ENCODE measurements at places on chromosomes 12 and 14.

DNA sequence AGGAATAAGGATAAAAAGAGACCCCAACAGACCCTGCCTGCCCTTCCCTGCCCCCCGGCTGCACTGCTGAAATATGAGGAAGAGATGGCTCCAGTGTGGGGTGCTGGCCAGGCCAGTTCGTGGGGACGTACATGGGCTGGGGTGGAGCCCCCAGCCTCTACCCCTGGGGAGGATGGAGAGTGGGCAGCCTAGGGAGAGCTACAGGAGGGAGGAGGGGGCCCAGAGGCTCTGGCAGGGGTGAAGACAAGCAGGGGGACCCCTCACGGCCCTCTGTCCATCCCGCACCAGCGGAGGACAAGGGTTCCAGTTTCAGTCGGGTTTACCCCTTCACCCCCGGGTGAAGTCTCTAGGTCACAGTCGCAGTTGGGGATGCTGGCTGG is 11.0 kb upstream of the RPLP0 start:
- no peak for DNase-seq

- DNase-seq: no peak
These were observed 23.5 kb upstream of the PLEKHG3 start for GRCh38 chr14:64680714-64681065.

GRCh38 chr12:72631926-72632685 is 359.9 kb downstream of the TRHDE start:
- no peak for DNase-seq

DNA sequence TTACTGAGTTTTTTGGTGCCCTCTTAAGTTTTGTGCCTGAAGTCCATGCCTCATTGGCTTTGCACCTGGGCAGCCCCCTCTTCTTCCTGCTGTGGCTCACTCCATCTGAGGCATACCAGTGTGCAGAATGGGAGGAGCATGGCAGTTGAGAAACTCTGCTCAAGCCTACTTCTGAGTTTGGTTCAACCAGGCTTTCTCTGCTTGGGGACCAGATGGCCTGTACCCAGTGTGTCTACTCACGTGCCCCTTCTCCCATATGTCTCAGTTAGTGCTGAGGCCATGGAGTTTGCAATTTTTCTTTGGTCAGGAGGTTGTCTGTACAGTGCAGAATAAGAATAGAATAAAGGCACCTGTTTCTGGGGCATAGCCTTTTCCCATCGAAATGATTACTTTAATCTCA is 383.3 kb upstream of the DDHD1 start:
- no peak for DNase-seq

- DNase-seq: no peak
These were observed 182.3 kb upstream of the GZMB start for GRCh38 chr14:24816011-24816928.

- DNase-seq: no peak
These were observed 83.2 kb downstream of the DAD1 start for GRCh38 chr14:22505697-22506377.

- DNase-seq: no peak
These were observed 678.7 kb upstream of the TMEM132C start for GRCh38 chr12:127588249-127588648.

DNA sequence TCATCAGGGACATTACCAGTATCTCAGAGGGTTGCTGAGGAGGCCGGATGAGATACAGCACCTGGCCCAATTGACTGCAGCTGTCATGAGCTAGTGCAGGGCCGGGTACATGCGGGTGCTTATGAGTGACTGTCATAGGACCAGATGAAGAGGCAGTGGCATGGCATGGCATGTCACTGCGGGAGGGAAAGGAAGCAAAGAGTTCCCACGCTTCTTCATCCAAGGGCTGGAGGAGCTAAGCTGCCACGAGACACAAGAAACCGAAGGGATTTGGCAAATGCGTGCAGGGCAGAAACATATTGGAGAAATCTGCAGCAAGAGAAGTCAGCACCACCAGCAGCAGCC is 10.7 kb upstream of the GPX2 start:
- DNase-seq: no peak

GRCh38 chr12:11015775-11016430 is 6.5 kb downstream of the TAS2R19 start:
- no peak for DNase-seq

DNA sequence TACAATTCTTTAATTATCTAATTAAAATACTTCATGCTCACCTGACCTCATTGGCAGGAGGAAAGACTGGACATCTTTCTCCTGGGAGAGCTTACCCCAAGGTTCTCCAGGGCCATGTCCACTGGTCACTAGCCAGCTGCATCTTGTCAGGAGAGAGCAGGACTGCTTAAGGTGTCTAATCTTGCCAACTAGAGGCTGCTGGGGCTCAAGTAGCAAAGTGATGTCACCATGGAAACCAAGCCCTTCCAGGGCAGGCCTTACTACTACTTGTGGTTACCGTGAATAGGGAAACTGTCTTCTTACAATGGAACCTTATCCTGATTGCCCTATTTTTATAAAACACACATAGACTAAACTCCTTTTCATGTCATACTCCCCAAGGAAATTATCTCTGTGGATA is 376.4 kb downstream of the SNAPC1 start:
- no peak for DNase-seq

GRCh38 chr12:52602552-52602951 is 1.3 kb upstream of the KRT72 start:
- DNase-seq: no peak

- DNase-seq: no peak
These were observed 87.4 kb downstream of the TSPAN9 start for GRCh38 chr12:3164454-3165077.

- no peak for DNase-seq
These were observed 207.2 kb downstream of the ZFP36L1 start for GRCh38 chr14:68585690-68586089.

DNA sequence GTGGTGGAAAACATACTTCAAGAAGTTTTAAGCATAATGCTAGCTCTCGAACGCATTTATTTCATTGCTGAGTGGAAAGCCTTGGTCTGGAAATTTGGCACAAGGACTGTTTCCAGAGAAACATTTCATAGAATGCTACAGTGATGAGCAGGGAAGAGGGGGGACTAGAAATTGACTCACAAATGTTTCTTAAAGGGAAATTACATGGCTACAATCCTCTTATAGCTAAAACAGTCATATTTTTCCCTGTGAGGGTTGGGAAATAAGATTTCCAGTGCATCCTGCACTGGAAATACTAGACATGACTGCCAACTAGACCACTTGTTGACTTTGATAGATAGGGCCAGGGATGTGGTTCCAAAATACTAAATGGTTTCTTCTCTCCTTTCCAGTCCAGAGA is 197.3 kb upstream of the RGS6 start:
- DNase-seq: no peak

DNA sequence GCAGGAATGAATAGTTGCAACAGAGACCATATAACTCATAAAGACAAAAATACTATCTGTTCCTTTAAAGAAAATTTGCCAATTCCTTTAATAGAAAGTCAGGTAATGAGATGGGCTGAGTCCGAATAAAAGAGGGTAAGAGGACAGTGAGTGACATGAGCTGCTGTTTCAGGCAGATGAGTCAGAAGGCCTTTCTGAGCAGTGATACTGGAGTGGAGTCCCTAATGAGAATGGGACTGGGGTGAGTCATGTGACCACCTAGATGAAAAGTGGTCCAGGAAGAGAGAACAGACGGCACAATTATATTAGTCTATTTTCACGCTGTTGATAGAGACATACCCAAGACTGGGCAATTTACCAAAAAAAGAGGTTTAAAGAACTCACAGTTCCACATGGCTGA is 393.7 kb downstream of the BCL11B start:
- DNase-seq: no peak

DNA sequence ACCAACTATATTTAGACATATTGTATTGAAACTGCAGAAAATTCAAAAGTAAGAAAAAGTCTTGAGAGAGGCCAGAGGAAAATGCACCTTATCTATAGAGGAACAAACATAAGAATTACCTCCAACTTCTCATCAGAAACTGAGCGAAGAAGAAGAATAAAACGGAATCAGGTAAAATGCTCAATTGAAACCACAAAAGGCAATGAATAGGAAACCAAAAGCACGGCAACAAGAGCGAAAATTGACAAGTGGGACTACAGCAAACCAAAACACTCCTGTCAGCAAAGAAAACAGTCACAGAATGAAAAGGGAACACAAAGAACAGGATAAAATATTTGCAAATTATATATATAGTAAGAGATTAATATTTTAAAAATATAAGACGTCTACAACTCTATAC is 61.9 kb upstream of the PARP11 start:
- DNase-seq: no peak

DNA sequence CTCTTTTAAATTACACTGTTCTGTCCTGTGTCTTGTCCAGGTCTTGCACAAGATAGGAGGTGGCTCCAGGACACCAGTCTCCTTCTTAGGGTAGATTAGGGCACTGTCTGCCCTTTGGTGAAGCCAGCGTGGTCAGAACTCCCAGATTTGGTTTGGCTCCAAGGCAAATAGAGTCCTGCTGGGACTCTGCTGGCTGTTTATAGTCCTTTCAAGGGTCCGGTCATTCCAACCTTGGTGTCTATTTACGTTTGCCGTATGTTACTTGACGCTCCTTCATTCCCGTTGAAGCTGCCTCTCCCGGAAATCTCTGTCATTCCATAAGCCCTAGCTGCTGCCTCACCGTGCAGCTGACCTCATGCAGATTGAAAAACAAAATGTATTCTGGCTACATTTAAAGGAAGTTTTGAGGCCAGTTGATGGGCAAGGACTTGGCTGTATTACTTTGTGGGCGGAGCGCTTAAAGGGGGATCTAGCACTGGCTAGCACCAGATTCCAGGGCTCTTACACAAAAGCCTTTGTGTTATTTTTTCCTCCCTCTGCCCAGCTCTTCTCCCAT is 180.6 kb downstream of the AKAP6 start:
- no peak for DNase-seq

DNA sequence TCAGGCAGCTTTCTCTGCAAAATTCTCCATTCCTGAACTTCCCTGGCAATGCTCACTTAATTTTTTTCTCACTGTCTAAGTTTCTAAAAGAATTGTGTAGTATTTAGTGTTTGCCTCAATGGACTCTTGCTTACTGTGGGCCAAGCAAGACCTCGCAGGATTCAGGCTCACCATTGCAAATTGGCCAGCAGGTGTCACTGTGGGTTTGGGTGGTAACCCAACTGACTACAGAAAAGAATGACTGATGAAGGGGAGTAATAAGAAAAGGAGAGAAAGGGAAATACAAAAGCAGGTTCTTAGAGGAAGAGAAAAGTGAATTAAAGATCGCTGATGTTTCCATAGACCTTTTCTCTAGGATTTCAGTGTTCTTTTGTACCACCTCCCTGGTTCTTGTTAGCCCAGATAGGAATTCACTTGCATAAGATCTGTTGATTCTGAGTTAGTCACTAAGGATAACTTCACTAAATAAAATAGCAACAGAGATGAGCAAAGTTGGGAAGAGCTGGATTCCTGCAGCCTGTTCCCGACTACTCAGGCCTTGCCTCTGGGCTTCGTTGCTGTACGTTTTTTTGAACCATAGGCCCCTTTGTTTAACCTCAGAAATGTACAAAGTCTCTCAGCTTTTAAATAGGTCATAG is 386.5 kb upstream of the DDHD1 start:
- no peak for DNase-seq

DNA sequence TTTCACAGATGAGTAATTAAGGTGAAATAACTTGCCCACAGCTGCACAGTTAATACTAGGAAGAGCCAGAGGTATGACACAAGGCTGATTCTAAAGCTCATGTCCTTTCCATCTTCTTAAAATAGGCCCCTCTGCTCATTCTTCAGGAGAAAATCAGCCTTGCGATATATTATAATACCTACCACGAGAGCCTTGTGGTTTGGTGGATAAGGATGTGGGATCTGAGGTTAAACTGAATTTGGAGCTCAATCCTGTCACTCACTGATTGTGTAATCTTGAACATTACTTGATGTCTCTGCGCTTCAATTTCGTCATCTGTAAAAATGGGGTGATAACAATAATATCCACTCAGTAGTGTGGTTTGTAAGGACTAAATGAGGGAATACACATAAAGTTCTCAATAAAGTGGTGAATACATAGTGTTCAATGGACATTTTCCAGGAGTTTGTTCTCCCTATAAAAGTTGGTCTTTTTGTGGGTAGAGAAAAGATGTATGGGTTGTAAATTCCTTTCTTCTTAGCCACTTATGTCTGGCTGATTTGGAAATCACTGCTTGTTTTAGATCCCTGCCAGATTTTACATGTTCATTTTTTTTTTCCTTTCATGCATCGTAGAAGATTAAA is 25.1 kb upstream of the ATP2B1 start:
- peak; percentile 40 for DNase-seq

DNA sequence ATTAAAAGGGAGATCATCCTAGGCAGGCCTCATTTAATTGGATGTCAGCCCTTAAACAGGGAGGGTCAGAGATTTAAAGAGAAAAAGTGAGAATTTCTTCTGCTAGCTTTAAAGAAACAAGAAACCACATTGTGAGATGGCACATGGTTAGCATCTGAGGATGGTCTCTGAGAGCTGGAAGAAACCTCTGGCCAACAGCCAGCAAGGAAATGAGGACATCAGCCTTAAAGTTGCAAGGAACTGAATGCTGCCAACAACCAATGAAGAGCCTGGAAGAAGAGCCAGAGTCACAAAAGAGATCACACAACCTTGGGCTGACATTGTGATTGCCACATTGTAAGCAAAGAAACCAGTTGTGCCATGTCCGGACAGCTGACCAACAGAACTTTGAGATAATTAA is 17.5 kb upstream of the FAR2 start:
- DNase-seq: no peak

GRCh38 chr12:54383041-54383609 is 1.4 kb downstream of the ZNF385A start:
- DNase-seq: no peak

DNA sequence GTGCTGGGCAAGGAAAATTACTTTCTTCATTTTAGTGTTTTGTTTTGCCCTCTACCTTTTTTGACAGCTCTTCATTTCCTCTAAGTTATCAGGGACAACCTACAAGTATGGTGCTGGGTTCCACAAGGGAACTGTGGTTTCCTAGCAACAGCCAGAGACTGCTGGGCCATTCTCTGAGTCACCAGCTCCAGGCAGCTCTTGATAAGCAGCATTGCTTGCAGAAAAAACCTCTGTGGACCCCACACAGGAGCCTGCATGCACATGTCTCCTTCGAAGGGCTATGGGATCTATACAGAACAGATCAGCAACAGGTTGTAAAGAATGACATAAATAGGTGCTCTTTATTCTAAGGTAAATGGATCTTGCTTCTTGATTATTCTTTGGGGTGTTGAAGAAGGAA is 81.0 kb upstream of the CCDC196 start:
- DNase-seq: no peak

GRCh38 chr12:66244446-66244845 is 55.4 kb downstream of the IRAK3 start:
- no peak for DNase-seq

- DNase-seq: no peak
These were observed 4.3 kb downstream of the C14orf93 start for GRCh38 chr14:23005451-23006187.

DNA sequence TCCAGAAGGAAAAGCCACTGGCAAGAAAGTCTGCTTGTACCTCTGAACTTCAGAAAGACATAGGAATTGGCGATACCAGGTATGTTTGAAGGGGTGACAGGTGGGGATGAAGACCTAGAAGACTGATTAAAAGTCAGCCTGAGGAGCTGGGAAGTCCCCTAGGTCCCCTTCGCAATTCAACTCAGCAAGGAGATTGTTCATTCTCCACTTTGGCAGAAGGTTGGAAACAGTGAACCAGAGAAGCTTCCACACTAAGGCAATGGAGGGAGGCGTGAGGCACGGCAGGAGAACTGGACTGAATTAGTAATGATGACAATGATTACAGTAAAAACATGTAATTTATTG is 240.3 kb upstream of the TMPO start:
- no peak for DNase-seq

GRCh38 chr12:108589840-108590229 is 8.0 kb downstream of the TMEM119 start:
- no peak for DNase-seq

All from SK-N-MC (cell line).